ENCODE measurements at places on chromosomes 5 and 9.

GRCh38 chr5:103450333-103451061 lies 112.1 kb downstream of the NUDT12 start:
- no peak for DNase-seq

- no peak for DNase-seq
Observed at GRCh38 chr5:119274030-119274766, 81.6 kb upstream of the TNFAIP8 start.

GRCh38 chr5:11504886-11505193 lies 399.4 kb downstream of the CTNND2 start:
- no peak for DNase-seq

- no peak for DNase-seq
Observed at GRCh38 chr5:1657161-1657741, 133.5 kb upstream of the LPCAT1 start.

DNA sequence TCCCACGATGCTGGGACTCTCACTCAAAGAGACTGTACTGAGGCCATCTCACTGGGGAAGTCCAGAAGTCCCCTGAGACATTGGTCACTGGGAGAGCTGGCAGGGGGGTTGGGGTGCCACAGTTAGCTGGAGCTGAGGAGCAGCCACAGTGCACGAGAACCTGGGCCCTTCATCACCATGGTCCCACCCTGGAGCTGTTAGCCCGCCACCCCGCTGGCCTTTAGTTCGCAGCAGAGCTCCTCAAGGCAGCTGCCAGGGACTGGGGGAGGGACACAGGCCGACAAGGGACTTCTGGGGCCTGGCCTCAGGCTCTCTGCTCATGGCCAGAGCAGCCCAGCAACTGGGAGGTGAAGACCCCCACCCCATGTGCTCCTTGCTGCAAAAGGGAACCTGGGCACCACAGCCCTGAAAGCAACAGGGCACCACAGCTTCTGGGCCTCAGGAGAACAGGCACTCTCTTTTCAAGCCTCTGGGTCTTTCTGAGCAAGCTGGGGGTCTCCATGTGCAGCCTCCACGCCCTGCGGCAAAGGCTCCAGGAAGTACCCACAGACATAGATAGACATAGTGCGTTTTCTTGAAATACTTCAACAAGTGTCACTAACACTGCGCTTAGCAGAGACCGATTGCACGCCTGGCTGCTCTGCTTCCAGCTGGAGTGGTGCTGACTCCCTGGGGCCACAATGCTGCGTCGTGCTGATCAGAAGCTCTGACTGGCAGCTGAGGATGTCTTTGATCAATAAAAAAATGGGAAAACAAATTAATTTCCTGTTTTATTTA lies 46.0 kb downstream of the VAV2 start:
- DNase-seq: no peak

DNA sequence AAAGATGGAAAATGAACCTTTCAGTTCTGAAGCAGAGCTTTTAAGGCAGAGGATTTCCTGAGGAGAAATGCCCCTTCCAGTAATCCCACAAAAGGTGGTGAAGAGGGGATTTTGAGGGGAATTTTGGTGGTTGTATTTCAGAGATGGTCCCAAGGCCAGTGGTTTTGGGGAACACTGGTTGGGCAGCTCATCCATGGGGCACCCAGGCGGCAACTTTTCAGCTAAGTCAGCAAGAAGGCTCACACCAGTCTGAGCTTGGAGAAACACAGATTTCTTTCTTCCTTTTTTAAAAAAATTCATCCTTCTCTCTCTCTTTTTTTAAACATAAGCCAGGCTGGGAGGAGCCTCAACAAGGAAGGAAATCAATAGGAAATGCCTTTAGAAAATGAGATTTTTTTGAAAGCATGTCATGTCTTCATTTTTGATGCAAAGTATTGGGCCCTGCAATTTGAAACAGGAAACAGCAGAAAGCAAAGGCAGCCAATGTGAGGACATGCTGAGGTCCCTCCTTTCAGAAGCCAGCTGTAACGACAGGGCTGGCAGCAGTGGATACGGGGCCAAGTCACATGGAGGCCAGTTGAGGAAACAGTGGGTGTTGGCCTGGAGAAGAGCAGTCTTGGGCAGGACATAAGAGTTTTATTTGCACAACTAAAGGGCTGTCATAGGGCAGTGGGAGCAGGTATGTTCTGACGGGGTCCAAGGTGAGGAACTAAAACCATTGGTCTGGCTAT lies 155.3 kb upstream of the KLF4 start:
- no peak for DNase-seq

- no peak for DNase-seq
Observed at GRCh38 chr9:36127652-36128244, 8.8 kb upstream of the GLIPR2 start.

- DNase-seq: no peak
Observed at GRCh38 chr9:37966412-37967013, 62.6 kb upstream of the SLC25A51 start.

GRCh38 chr5:130116462-130116861 lies 212.2 kb downstream of the CHSY3 start:
- no peak for DNase-seq

- DNase-seq: no peak
Observed at GRCh38 chr5:176875783-176876505, 23.2 kb downstream of the HK3 start.

DNA sequence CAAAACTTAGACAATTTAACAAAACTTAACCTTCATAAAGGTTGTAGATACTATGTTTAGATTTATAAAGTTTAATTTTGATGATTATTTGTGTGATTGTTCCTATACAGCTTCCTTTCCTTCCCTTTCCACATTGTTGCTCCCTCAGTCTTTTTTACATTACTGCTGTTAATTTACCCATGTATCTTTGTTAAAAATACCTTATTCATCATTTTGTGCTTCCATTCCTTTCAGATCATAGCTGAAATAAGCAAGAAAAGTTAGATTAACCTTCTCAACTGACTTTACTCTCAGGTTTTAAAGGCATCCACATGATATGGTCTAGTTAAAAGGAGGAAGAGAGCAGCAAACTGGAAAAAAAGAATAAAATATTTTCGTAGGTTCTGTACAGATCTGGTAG lies 2.0 kb downstream of the SMAD5 start:
- DNase-seq: no peak

GRCh38 chr9:4196376-4196775 lies 103.5 kb downstream of the GLIS3 start:
- DNase-seq: no peak

GRCh38 chr5:6365142-6365976 lies 13.0 kb downstream of the MED10 start:
- no peak for DNase-seq

DNA sequence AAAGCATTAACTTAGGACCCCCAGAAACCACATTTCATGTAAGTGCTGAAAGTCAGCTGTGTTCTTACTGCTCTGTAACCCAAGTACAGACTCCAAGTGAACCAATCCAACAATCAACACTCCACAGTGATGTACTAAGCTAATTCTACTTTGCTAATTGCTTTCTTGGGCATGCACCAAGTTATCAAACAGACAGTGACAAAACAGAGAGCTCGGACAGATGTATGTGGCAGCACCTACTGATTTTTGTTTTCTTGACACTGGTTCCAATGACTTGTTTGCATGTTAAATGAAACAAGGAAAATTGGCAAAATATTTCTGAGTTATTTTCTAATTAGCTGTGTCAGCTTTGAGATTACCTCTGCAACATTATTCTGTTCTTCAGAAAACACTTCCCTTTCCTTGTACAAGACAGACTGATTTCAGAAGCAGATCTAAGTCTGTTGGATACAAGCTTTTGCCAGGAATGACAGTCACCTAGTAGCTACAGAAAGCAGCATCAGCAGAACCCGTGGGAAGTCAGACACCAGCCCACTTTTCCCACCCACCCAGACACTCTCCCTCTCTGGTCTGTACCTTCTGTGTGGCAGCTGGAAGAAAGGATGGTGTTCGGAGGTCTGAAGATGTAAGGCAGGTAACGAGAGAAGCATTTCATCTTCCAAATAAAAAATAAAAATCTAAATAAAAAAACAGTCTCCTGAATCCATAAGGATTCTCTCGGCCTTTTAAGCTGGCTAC lies 176.7 kb upstream of the PPP2R2B start:
- no peak for DNase-seq

GRCh38 chr9:83999141-83999918 lies 18.7 kb downstream of the RMI1 start:
- no peak for DNase-seq

DNA sequence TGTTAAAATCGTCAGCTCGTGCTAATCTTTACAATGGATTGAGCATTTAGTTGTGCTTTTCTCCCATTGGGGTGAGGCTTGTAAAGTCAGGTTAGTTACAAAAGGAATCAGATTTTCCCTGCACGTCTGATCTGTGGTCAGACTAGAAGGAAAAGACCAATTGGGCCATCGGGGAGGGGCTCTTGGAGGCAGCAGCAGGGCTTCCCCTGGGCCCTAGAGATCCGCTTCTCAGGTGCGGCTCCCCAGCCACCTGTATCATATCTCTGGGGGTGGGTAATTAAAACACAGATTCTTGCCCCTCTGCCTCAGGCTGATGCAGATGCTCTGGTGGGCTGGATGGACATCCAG lies 200.3 kb downstream of the HSPA4 start:
- no peak for DNase-seq

GRCh38 chr5:141319202-141319601 lies 1.4 kb downstream of the TAF7 start:
- DNase-seq: no peak

DNA sequence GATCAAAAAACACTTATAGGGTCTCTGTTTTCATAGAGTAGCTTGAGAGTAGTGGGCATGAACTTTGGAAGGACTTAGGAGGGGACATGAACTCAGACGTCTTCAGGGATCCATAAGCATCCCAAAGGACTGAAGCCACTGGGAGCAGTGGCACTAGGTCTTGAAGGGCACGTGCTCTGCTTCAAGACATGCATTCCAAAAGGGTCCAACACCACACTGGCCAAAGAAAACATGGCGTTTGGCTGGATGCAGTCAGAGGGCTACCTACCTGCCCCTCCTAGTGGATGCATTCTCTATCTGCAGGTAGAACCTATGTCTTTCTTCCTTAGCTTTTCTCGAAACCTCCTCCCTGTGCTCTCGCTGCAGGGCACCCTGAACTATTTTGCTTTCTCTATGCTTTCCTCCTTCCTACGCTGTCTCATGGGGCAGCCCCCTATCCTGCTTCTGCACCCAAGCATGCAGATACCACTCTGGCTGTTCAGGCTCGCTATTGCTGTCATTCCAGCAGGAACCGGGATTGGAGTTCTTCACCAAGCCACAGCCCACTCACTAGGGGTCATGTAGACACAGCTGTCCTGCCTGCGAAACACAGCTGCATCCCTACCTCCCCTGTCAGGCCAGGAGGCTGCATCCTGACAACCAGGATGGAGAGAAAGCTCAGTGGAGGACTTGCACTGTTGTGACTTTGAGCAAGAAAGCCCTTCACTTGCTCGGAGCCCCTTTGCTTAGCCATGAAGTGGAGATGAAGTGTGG lies 11.9 kb downstream of the FAM240B start:
- DNase-seq: no peak

DNA sequence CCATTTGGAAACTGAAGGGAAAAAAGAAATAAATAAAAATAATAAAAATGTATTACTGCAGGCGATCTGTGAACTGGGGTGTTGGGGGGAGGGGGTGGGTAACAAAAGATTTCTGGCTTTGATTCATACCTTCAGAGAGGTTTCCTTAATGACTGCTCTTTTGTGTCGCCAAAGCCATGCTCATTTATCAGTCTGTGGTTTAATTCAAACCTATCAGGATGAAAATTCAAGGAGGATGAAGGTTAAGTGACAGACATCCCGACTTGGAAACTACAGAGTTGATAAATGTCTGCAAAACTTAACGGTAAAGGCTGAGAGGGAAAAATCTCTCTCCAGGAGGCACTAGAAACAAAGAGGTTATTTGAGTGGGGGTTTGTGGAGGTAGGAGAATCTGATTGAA lies 278.2 kb downstream of the PSAT1 start:
- DNase-seq: no peak

- no peak for DNase-seq
Observed at GRCh38 chr5:53582225-53582624, 21.8 kb downstream of the NDUFS4 start.

- DNase-seq: no peak
Observed at GRCh38 chr5:106755789-106756188, 914.9 kb downstream of the EFNA5 start.

DNA sequence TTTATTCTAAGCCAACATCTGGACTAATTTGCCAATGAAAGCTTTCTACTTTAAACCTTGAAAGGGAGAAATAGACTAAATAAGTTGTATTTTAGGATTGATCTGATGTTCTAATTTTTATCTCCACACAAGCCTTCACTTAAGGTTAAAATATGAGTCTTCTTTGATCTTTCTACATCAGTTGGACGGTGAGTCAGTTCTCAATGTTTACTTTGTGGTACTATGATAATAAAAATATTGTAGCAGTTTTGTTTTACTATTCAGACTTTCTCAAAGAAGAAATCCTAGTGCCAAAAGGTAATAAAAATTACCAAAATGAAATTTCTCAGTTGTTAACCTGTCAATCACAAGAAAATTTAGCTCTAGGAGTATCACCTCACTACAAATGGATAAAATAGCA lies 203.5 kb upstream of the RGMB start:
- no peak for DNase-seq

GRCh38 chr5:82351754-82352145 lies 73.6 kb upstream of the RPS23 start:
- no peak for DNase-seq

DNA sequence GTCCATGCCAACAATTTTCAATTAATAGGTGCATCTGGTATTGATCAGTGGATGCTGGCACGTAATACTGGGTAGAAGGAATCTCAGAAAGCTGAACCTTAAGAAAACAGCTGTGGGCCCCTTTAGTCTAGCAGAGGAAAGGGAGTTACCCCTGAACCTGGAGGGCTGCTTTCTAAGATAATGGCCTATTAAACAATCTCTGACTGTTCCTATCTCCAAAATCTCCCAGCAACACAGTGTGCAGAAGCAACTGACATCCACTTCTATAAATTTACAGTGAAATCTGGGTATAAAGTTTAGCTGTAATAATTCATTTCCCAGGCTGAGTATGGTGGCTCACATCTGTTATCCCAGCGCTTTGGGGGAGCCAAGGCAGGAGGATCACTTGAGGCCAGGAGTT lies 198.8 kb downstream of the MAPKAP1 start:
- no peak for DNase-seq

DNA sequence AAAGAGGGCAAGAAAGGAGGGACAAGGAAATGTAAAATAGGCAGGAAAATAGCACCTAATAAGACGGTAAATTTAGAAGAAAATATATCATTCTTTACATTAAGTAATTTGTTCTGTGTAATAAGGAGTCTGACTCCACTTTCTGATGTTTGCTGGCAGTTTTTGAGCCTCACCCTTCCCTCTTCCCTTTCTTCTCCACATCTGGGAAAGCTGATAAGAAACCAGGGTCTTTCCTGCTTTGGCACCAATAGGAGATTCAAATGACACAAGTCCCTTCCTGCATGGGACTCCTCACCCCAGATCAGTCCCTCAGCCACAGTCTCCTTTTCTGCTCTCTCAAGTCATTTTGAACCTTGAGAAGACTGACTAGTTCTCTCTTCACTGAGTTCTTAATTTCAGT lies 31.2 kb upstream of the LECT2 start:
- DNase-seq: no peak

All from stimulated activated CD8-positive, alpha-beta memory T cell treated with anti-CD3 and anti-CD28 coated beads, Interleukin-2, amount 100 ng/mL, for 1 hour (primary cell).